ENCODE measurements at places on chromosomes 7 and 10.

DNA sequence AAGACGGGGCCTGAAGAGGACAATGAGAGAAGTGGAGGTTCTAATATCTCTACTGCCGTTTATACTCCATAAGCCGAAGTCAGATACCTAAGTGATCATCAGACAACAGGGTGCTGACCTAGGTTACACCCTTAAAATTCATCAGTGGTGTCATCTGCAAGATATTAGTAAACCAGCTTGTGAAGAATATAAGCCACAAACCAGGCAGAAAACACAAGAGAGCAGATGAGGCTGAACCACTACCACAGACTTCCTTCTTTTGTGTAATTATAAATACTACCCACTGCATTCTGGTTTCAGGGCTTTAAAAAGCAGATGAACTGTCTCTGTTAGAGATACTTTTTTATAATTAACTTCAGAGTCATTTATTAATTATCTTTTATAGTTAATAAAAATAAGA, 69.0 kb upstream of the LRRC17 start:
- no peak for DNase-seq

- DNase-seq = peak; percentile 11
Measured at GRCh38 chr7:140478246-140479061, 851 bp downstream of the MKRN1 start.

GRCh38 chr7:41287559-41288335, 415.1 kb downstream of the INHBA start:
- DNase-seq = no peak

DNA sequence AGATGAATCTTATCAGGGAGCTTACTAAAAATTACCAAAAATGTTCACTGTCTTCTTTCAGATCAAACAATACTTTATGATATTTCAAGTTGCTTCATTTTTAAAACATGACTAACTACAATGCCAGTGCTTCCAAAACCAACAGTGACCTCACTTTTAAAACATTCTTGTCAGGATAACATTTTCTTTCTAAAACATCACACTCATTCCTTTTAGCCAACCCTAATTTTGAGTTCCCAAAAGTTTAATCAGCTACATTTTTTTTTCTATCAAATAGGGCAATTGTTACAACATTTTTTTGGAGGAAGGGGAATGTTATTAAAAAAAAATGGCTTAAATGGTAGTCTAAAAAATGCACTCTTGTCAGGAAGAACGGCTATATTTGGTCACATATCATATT, 37.3 kb downstream of the RTKN2 start:
- DNase-seq = no peak

GRCh38 chr10:79402625-79402946, 42.8 kb downstream of the ZCCHC24 start:
- DNase-seq = no peak

DNA sequence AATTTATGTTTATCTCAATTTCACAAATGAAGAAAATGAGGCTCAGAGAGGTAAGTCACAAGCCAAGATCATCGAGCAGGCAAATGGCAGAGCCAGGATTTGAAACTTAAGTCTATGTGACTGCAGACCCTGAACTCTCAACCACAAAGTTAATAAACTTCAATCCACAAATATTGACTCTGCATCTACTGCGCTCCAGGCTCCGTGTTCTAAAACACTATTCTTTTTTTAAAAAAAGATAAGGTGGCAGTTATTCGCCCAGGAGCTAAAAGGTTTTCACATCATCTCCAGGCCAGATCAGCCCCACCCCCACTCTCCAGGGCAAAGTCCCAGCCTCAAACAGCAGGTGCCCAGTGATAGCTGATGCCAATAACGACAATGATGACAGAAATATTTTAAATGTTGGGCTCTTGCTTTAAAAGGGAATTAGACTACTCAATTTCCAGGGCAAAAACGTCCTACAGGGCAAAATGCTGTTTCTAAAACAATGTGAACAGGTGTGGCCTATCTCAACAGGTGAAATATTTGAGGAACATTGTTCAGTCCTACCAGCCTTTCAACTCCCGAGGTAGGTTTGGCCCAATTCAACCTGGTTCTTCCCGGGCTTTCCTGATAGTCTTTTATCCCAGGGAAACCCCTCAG, 85.2 kb downstream of the SORBS1 start:
- DNase-seq = no peak

DNA sequence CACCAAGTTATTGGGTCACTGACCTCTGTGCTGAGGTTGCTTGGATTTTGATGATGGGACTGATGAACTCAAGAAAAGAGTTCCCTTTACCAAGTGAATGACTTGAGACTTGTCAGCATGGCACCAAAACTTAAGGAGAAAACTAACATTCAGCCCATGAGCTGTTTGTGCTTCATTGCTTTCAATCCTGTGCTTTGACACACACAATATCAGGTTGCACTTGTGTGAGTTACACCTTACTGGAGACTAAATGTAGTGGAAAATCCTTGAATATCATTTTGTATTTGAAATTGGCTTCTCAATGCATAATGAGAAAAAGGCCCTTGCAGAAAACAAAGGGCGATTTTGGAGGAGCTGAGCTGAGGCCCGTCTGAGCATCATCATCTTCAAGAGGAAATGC, 2.7 kb downstream of the BAG3 start:
- no peak for DNase-seq

DNA sequence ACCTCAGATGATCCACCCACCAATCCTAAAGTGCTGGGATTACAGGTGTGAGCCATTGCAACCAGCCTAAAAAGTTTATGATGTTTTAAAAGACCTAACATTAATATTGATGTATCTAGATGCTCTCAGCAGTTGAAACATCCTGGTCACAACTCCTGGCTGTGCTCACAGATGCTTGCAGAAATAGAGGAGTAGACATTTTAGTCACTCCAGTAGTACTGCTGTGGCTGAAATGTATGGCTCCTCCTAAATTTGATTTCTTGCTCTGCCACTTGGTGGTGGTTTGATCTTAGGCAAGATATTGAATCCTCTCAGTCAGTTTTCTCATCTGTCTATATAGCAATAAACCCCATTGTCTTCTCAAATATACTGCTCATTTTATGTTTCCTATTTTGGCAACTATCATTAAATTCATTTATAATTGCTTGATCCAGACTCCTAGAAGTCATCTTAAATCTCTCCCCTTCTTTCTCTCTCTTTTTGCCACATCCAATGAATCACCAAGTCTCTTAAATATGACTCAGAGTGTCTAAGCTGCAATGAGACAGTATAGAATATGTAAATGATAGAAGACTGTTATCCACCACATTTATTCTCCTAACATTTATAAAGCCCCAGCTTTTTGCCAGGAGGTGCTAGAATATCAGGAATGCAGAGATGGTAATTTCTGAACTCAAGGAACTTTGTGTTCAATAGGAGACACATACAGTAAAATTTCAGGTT, 78.1 kb upstream of the NRBF2 start:
- DNase-seq = no peak

DNA sequence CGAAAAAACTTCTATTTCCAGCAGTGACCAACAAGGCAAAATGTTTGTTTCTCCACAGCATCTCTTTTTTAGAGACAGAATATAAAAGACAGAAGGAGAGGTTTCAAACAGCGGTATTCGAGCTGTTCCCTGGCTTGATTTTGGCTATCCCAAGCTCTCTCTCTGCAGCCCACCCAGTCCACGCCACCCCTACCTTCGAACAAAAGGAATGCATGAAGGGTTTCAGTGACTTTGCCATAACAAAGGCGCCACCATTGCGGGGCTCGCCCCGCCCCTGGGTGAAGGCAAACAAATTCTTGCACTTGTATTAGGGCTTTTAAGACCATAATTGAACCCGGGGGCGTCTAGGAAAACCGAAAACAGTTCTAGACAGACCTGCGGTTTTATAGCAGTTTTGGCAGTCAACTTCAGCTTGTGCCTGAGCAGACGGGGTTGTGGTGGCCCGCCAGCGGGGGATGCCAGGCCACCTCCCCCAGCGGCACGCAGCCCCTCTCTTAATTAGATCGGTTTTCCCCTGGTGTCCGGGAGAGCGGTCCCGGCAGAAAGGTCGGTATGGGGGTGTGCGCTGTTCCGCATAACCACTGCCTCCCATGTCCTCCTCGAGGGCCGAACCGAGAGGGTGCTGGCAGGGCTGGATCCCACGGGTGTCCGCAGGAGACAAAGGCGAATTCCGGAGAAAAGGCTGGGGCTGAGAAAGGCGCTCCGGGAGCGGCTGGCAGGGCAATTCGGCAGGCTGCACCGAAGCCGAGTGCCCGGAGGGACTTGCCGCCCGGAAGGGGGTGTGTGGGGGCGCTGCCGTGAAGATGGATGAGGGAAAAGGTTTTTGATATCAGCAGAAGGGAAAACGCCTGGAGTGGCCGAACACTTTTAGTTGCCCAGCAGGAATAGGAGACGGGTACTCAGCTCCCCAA, 2.7 kb upstream of the HOXA11 start:
- no peak for DNase-seq

DNA sequence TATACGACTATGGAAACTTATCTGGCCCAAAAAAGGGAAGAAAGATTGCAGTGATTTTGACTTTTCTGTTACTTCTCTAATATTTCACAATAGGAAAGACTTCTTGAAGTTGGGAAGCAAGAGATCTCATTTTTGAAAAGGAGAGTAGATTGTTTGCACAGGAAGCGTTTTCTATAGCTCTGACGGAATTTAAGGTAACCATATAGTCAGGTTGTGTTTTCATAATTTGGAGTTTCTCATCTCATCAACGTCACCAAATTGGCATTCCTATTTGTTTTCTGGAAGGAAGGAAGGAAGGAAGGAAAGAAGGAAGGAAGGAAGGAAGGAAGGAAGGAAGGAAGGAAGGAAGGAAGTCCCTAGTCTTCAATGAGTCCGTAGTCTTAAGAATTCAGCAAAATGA, 732.0 kb downstream of the XPNPEP1 start:
- DNase-seq = no peak

DNA sequence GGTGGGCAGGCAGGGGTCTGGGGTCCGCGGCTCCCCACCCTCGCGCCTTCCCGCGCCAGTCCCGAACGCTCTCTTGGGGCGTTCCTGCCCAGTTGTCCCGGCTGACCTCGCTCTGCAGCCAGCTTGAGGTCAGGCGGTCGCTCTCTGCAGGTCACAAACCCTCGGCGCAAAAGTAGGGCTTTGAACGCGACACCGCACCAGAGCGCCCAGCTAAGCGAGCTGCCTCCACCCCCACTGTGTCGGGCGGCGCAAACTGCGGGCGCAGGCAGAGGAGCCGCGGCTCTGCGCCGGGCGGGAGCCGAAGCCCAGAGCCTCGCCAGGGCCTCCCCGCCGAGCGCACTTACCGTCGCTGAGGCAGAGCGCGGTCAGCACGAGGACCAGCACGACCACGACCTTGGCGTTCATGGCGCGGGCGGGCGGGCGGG, 284 bp downstream of the CXCL12 start:
- no peak for DNase-seq

- DNase-seq = no peak
Measured at GRCh38 chr7:139991911-139992310, 70.8 kb downstream of the PARP12 start.

DNA sequence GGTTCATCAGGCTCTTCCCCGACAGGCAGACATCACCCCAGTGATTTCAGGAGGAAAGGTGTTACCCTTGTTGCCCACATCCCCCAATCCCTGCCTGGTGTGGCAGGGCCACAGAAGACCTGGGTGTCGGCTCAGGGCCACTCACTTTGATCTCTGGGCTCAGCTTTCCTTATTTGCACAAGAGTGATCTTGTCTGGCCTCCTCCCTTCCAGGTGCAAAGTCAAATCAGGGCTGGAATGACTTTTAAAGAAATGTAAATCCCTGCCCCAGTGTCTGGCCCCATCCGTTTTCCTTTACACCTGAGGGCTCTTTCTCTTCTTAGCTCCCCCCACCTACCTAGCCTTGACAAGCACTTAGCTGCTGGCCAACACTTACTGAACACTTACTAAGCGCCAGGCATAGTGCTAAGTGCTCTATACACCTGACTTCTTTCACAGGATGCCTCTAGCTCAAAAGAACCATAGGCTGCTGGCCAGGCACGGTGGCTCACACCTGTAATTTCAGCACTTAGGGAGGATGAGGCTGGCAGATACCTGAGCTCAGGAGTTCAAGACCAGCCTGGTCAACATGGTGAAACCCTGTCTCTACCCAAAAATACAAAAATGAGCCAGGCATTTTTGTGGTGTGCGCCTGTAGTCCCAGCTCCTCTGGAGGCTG, 979 bp upstream of the NODAL start:
- DNase-seq = no peak

DNA sequence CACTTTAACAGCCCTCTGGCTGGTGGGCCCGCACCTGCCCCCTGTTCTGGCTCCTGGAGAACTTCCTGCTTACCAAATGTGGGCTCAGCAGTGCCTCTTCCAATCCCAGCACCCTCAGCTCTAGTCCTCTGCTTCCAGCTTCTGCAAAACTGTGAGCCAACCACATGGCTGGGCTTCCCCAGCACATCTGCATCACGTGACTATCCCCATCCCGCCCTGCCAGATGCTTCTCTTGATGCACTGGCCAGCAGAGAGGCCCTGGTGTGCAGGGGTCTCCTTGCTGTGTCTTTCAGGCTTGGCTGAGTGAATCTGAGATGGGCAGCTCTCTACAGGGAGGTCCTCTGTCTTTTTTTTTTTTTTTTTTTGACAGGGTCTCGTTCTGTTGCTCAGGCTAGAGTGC, 43.8 kb upstream of the DMBT1 start:
- DNase-seq = no peak

- no peak for DNase-seq
Measured at GRCh38 chr10:129849452-129849750, 114.7 kb downstream of the EBF3 start.

- DNase-seq = no peak
Measured at GRCh38 chr10:3622845-3623621, 162.0 kb downstream of the KLF6 start.

DNA sequence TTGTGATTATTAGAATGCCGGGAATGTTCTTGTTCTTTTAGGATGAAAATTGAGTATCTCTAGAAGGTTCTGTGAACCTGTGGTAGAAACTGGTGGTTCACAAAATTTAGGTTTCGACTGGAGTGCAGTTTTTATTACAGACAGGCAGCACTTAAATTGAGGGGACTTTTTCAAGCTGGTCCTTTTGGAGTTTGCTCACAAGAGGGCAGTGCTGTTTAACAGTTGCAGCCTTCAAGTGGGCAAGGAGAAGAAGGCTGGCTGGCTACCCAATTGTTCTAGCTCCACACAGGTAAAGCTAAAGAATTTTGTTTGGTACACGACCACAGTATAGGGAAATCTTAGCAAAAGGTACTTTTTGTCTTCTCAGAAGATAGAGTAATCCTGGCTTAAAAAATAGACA, 233.6 kb downstream of the SNX13 start:
- no peak for DNase-seq

Data from stimulated activated CD8-positive, alpha-beta memory T cell treated with anti-CD3 and anti-CD28 coated beads, Interleukin-4, amount 100 ng/mL, for 1 hour (primary cell).